Activated CD4-positive, CD25-positive, alpha-beta regulatory T cell treated with anti-CD3 and anti-CD28 coated beads, Interleukin-2, amount 50 U/mL, for 72 hours (primary cell): ENCODE measurements at places on chromosomes 2 and 18.

- DNase-seq: no peak
These were observed 112.1 kb downstream of the FTCDNL1 start for GRCh38 chr2:199738727-199739412.

GRCh38 chr2:150062416-150062815 lies 425.1 kb downstream of the RND3 start:
- DNase-seq: no peak

- DNase-seq: no peak
These were observed 769.0 kb upstream of the ZEB2 start for GRCh38 chr2:145288650-145289496.

GRCh38 chr2:59177748-59178147 lies 936.6 kb upstream of the FANCL start:
- DNase-seq: no peak

GRCh38 chr2:121101093-121101715 lies 183.8 kb downstream of the TFCP2L1 start:
- no peak for DNase-seq

DNA sequence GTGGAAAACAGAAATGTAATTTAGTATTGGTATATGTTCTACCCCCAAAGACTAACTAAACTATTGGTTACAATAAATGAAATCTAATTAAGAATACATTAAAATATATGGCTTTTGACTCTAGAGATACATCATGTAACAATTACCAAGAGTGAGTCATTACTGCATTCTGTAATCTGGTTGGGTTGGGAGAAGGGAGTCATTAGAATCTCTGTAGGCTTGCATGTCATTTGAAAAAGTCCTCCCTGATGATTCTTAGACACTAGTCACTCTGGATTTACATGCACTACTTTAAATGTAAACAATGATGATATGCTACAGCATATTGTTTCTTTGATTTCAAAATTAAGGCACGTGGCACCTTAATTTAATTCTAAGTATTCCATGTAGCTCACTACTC lies 293.4 kb upstream of the CHST9 start:
- DNase-seq: no peak

DNA sequence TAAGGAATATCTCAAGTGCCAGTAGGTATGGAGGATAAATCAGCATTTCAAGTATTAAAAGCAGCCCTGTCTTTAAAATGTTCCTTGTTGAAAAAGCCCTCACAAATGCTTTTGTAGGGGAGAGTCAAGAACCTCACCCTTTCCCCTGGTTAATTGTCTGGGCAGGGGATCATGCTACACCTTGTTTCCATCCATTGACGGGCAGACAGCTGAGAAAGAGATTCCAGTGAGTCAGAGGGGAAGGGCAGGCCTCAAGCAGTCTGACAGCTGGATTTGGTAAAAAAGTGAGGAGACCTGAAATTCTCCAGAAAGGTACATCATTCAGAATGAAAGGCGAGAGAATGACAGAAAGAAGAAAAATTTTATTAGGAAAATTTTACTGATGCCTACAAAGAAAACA lies 203.2 kb upstream of the CYP26B1 start:
- no peak for DNase-seq

GRCh38 chr2:155830817-155831579 lies 501.5 kb downstream of the NR4A2 start:
- DNase-seq: no peak

- DNase-seq: peak; percentile 53
These were observed at the start of gene DOCK10 for GRCh38 chr2:225041851-225042799. Gene DOCK10, minus strand, starts transcription at chr2:225042468. Its CDS starts 94 bp downstream, at chr2:225042374.
